Tibial nerve (tissue), 4 donors: ENCODE measurements at places on chromosomes 5 and 9.
A peak's percentile ranks its signal among the peaks of the same experiment; 100 is the strongest.

DNA sequence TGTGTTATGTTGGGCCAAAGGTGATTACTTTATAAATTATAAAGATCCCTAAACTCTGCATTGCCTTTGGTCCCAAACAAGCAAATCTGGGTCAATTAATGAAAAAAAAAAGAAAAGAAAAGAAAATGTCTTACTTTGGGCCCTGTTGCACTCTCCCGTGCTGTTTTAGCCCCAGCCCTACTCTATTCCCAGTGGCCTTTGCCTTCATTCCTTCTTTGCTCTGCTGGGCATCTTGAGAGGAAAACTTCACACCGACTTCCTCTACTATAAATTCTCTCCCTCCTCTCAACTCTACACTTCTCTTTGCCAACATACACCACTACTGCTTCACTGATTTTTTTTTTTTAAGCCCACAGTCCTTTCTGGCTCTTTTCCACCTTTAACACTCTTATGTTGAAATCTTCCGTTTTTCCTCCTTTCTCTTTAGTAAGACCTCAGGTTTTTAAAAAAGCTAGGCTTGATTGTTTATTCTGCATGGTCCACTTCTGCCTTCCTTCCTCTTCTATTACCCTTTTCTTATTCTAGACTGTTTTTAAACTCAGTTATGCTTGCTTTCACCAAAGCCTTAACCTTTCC, 4.5 kb upstream of the MSMP start:
- no peak for DNase-seq

DNA sequence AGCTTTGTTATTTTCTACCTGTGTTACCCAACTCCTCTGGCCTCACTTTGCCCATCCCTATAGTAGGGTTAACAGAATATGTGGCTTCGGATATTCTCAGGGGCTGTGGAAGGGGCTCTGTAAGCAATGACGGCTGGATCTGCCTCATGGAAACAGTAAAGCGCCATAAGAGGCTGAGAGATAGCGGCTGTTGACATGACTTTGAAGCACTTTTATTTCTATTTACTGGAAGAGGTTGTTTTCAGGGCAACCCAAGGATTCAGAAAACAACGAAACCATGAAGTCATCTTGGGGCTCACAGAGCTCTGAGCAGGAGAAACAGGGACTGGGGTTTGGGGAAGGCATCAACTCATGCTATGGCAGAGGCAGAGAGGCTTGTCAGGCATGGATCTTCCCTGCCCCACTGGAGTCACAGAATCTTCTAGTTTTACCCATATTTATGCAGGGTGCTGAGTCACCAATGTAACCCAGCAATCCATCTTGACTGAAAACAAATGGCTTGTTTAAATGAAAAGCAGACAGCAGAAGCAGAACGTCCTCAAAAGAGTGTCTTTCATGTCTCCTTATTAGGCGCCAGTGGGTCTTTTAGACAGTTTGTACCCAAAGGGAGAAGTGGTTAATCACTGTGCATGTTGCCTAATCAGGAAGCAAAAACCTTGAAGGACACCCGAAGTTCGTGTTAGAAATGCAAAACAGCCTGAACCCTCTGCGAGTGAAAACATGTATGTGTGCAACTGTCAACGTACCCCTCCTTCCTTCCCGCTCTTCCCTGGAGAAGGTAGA, 113.0 kb downstream of the COL23A1 start:
- DNase-seq = no peak

DNA sequence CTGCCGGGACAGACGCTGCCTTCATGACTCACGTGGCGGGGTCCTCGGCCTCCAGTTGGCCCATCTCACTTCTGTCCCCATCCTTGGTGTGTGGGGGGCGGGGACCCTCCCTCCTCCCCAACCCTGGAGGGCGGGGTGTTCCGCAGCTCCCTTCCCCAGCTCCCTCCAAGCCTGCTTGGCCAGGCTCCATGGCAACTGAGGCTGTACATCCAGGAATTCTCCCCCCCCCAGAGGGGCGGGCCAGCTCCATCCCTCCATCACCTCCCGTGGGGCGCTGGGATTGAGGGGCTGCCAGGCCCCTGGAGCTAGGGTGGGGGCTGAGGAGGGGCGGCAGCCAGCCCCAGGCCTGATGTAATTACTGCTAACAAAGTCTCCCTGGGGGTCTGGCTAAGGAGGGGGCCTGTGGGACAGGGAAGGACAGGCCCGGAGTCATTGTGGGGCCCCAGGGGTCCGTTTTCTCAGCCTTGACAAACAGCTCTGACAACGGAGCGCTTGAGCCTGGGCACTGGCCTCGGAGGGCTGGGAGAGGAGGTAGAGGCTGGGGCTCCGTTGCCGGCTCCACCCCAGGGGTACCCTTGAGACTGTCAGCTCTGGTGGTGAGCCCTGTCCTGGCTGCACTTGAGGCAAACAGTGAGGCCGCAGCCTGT, 8.0 kb downstream of the DIPK1B start:
- no peak for DNase-seq

GRCh38 chr9:40928803-40929487, 199.5 kb downstream of the FOXD4L6 start:
- no peak for DNase-seq

DNA sequence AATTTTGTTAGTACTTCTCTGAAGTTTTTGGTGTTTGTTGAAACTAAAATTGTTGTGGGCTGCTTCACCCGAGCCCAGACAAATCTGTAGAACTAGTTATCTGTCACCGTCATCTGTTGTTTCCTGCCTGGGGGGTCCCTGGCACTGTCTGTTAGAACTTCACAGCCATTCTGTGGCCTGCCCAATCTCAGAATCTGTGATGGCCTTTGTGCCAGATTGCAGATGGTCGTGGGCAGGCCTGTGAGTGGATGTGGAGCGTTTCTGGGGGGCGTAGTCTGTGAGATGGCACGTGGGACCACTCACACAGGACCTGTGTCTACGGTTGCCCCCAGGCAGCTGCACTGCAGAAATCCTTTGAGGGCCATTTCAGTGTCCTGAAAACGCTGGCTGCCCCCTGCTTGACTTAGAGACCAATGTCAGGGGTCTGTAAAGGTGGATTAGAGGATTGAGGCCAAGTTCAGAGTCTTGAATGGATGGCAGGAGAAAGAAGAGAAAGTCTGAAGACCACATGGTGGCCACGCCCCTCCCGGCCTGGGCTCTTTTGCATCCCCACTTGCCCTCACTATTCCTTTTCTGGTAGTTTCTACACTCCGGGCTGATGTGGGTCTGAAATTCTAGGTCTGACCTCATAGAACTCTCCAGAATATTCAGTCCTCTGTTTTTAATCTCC, 38.3 kb downstream of the TRIO start:
- DNase-seq = no peak

GRCh38 chr9:78296201-78296892, 578 bp upstream of the PSAT1 start:
- no peak for DNase-seq

GRCh38 chr9:137067860-137068538, 2.4 kb downstream of the SAPCD2 start:
- DNase-seq = peak; percentile 55
